Inflammatory macrophage treated with lipopolysaccharide for 1 hour (primary cell): ENCODE measurements at places on chromosomes 2 and 18.

GRCh38 chr2:43692428-43692994 lies 16.3 kb upstream of the C1GALT1C1L start:
- no peak for DNase-seq

DNA sequence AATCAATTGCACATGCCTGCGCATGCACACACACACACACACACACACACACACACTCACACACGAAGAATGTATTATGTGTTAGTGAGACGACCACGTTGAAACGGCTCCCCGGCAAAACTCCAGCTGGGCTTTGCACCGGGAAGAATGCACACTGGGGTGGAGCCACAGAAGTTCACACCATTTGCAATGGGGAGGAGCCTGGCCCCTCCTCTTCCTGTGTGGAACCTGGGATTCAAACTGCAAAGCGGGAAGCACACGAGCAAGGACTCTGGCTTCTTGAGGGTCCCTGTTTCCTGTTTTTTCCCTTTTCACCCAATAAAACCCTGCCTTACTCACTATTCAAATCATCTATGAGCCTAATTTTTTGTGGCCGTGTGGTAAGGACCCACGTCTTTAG lies 304.0 kb upstream of the TMEFF2 start:
- DNase-seq = no peak

DNA sequence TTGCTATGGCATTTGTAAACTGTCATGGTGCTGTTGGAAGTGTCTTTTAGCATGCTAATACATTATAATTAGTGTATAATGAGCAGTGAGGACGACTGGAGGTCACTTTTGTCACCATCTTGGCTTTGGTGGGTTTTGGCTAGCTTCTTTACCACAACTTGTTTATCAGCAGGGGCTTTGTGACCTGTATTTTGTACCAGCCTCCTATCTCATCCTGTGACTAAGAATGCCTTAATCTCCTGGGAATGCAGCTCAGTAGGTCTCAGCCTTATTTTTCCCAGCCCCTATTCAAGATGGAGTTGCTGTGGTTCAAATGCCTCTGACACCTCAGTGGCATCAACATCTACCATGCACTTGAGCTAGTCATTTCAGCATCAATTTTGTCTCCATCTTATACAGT lies 29.7 kb downstream of the LYPD6 start:
- no peak for DNase-seq

GRCh38 chr2:109258905-109259540 lies 130.0 kb downstream of the SH3RF3 start:
- no peak for DNase-seq

DNA sequence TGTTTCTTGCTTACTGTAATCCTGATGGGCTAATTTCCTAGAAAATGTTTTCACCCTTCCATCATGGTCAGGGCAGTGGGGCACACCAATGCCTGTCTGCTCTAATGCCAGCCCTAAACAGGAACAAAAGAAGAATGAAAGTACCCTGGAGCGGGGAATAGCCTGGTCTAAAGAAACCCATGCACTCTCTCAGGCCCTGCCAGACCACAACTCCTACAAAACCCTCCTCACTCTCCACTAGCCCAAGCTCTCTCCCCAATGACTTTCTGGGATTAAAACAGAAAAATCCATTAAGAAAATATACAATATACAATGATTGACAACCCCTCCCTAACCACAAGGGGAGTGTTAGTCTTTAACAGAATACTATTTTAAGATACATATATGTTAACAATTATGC lies 67.6 kb downstream of the AAK1 start:
- no peak for DNase-seq

- no peak for DNase-seq
These were observed 254.0 kb upstream of the RBMS1 start for GRCh38 chr2:160747501-160748170.
